Transverse colon (tissue), 4 donors: ENCODE measurements at places on chromosomes 16 and 17. TPM values are rescaled to one million over a fixed set of nuclear protein-coding genes. Genes with fewer than 3 reads are reported as not detected.

Gene HS3ST3A1
- total RNA-seq: 0.41 TPM

Gene NPIPB2
- total RNA-seq: 32.5 TPM

Gene CCL14
- total RNA-seq: 19.5 TPM

- no peak for DNase-seq
Observed at GRCh38 chr17:13947499-13947898, 121.8 kb upstream of the COX10 start.

- no peak for DNase-seq
Observed at GRCh38 chr17:42908872-42909700, 8.5 kb downstream of the G6PC1 start.

GRCh38 chr17:77602883-77603640 lies 355.4 kb upstream of the TNRC6C start:
- DNase-seq: no peak

- DNase-seq: peak; percentile 33
Observed at GRCh38 chr17:56912105-56912999, 1.5 kb downstream of the TRIM25 start.

GRCh38 chr17:36870720-36870999 lies 66.6 kb upstream of the LHX1 start:
- no peak for DNase-seq

GRCh38 chr16:22681554-22682291 lies 132.2 kb upstream of the HS3ST2 start:
- DNase-seq: no peak

GRCh38 chr16:11064851-11065250 lies 120.5 kb downstream of the CLEC16A start:
- no peak for DNase-seq

DNA sequence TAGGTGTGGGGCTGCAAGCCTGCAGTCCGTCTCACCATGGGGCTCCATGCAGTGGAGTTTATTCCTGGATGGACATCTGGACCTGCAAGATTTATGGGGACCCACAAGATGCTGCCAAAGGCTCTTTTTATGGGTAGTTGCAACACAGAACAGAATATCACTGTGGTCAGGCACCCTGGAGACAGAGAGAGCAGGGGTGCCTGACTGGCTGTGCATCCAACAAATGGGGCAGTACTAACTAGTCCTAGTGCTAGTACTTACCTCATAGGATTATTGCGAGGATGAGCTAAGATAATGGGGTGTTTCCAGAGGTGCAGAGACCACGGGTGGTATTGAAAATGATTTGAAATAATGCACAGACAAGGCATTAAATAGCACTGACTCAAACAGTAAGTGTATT lies 42.4 kb upstream of the MMP2 start:
- no peak for DNase-seq

GRCh38 chr16:74771656-74772315 lies 2.8 kb downstream of the FA2H start:
- DNase-seq: no peak

DNA sequence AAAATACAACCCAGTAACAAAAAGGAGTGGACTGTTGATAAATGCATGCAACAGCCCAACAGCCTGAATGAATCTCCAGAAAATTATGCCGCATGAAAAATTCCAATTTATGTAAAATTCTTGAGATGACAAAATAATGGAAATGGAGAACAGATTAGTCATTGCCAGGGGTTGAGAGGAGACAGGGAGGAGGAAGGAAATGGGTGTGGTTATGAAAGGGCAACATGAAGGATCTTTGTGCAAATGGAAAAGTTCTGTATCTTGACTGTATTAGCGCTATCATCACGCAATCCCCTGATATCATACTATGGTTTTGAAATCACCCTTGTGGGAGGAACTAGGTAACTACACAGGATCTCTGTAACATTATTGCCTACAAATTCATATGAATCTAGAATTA lies 1058.3 kb upstream of the RBFOX1 start:
- no peak for DNase-seq

GRCh38 chr17:61574542-61575351 lies 16.3 kb downstream of the NACA2 start:
- DNase-seq: no peak

DNA sequence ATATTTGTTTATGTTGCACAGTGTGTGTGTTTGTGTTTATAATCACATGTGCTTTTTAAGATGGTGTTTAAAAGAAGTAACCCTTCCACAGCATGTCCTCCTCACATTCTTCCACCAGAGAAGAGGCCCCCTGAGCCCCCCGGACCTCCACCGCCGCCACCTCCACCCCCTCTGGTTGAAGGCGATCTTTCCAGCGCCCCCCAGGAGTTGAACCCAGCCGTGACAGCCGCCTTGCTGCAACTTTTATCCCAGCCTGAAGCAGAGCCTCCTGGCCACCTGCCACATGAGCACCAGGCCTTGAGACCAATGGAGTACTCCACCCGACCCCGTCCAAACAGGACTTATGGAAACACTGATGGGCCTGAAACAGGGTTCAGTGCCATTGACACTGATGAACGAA lies 69.2 kb downstream of the CDK12 start:
- no peak for DNase-seq

GRCh38 chr16:78490847-78491246 lies 391.4 kb downstream of the WWOX start:
- DNase-seq: no peak
